ENCODE measurements at places on chromosomes 7 and 10.

DNA sequence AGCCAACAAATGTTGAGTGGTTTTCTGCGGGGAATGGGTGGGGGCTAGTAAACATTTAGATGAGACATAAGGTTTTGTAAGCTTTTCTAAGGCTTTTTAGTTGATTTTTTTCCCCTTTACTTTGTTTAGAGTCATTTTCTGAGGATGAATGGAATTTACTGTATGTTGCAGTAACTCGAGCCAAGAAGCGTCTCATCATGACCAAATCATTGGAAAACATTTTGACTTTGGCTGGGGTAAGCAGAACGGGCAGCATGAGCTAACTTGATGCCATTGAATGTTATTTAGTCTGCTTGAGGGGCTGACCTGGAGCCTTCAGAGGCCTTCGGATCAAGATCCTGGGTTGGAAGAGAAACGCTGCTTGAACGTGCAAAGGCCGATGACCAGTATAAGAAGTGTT, 37.3 kb downstream of the FBH1 start:
- peak; percentile 75 for DNase-seq

DNA sequence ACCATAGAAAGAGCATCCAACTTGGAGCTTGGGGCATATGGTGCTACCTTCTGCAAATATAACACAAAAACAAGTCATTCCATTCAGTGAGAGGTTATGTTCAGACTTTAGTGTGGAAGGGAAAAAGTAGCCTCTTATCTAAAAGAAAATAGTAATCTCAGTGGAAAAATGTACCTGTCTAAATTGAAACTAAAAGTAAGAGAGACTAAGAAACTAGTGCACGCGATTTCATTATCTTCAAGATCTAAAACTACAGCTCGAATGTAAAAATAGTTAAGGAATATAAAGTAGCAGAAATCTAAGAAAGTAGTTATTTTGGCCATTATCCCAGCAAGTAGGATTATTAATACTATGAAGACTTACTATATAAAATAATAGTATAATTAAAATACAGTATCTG, 233.0 kb upstream of the PPP1R3A start:
- no peak for DNase-seq

- DNase-seq: peak; percentile 1
These were observed 79.2 kb downstream of the ADCY1 start for GRCh38 chr7:45653209-45653907.

- no peak for DNase-seq
These were observed 221.3 kb upstream of the DGKB start for GRCh38 chr7:15123901-15124300.

DNA sequence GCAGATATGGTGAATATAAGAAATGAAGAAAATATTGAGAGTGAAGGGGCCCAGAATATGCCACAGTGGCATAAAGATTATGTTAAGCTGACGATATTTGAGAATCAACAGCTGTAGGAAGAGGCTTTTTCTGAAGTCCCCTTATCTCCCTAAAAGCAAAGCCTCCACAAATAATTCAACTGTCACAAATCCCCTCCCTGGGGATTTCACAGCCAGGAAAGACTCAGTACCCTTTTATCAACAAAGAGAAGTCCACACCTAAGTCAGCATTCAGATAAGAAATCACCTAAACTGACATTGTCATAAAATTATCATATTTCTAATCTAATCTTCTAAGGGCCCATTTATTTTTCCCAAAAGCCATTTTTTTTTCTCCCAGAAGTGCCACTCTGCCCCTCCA, 284.9 kb upstream of the VWC2 start:
- DNase-seq: no peak

DNA sequence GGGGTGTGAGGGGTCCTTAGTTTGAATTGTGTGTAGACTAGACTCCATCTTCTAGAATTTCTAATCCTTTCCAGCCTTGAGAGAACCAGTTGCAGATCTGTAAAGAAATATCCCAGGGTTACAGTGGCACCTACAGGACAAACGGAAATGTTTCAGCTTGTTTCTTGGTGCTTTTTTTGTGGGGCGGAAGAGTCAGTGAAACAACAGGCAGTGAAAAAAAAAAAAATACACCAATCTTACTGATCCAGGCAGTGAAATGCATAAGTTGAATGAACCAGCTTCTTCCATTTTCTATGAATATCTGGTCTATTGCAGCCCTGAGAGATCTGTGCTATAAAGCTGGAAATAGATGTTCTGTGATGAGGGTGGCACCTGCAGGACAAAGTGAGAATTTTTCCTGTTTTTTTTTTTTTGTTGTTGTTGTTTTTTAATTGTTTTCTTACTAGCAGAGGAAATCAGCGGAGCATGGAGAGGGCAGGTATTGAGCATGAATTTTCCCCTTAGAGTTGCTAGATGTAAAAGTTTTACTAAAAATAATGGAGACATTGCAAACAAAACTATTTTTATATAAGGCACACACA, 81.9 kb upstream of the DYNC1I1 start:
- peak; percentile 15 for DNase-seq

- peak; percentile 89 for DNase-seq
These were observed 7.1 kb downstream of the BAG3 start for GRCh38 chr10:119658274-119658673.

DNA sequence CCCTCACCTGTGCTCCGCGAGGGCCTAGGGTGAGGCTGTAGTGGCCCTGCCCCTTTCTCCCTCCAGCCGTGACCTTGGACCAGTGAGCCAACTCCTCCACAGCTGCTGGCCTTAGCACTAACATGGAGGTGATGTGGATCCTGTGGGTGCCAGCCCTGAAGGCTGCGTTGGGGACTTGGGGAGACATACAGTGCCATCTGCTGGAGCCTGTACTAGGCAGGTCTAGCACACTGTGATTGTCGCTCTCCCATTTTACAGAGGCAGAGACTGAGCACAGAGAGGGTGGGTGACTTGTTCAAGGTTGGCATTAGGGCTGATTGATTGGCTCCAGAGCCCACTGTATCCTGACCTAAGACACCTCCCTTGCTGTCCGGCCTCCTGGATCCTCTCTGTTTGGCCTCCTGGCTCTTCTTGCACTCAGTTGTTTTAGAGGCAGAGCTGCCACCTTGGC, 37.6 kb downstream of the PRF1 start:
- no peak for DNase-seq
